ENCODE measurements at places on chromosomes 4 and X. TPM values are rescaled to one million over a fixed set of nuclear protein-coding genes. Genes with fewer than 3 reads are reported as not detected.
A peak's percentile ranks its signal among the peaks of the same experiment; 100 is the strongest.

- no peaks in the 10 kb centered on the region for H3K27me3 ChIP-seq
- peak; percentile 18 for DNase-seq
- H3K4me3 ChIP-seq: no peak overlapping the region
- H3K27ac ChIP-seq: peak overlapping the region; percentile 96
These were observed 10.5 kb downstream of the RASSF6 start for GRCh38 chr4:73609706-73610105.

- peak; percentile 25 for DNase-seq
- H3K27ac ChIP-seq: no peak overlapping the region
- no peaks in the 10 kb centered on the region for H3K4me1 ChIP-seq
- H3K36me3 ChIP-seq: no peaks in the 10 kb centered on the region
These were observed 23.3 kb upstream of the SCML2 start for GRCh38 chrX:18377796-18378195.

Gene NUDT6
- total RNA-seq: 5.3 TPM

- H3K36me3 ChIP-seq: no peaks in the 10 kb centered on the region
- no peaks in the 10 kb centered on the region for H3K27me3 ChIP-seq
- H3K27ac ChIP-seq: no peak overlapping the region
- DNase-seq: no peak
These were observed 259.8 kb downstream of the KCNIP4 start for GRCh38 chr4:21688596-21689265.

DNA sequence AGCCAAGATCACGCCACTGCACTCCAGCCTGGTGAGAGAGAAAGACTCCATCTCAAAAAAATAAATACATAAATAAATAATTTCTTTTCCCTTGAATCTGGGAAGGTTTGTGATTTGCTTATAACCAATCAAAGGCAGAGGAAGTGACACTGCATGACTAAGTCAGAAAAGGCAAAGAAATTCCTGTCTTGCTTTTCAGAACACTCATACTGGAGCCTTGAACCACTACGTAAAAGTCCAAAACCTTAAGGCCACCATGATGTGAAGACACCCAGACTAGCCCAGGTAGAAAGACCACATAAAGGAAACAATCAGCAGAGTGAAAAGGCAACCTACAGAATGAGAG lies 36.6 kb downstream of the TMEM156 start:
- H3K27me3 ChIP-seq: no peaks in the 10 kb centered on the region
- H3K4me3 ChIP-seq: no peak overlapping the region
- no peak for DNase-seq
- H3K36me3 ChIP-seq: no peaks in the 10 kb centered on the region
- H3K27ac ChIP-seq: no peak overlapping the region
- H3K4me1 ChIP-seq: no peaks in the 10 kb centered on the region

DNA sequence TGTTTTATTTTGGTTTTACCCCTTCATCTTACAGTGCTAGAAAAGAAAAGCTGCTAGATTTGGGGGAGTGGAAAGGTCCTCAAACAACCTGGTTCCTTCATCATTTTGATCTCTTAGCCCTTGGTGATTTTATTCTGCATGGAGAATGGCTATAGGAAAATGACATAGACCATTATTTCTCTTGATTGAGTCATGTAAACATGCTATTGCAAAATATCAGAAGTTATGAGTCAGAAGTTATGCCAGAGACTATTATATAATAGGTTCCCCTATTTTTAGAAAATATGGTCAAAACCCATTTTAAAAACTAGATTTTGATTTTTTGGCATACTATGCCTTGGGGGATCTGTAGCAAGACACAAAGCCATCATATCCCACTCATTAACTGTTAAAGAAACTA lies 83.7 kb upstream of the FAM9C start:
- H3K27me3 ChIP-seq: no peaks in the 10 kb centered on the region
- no peak overlapping the region for H3K27ac ChIP-seq
- no peaks in the 10 kb centered on the region for H3K36me3 ChIP-seq
- no peak for DNase-seq

Gene TECRL
- 0.10 TPM for total RNA-seq

Gene CLDN24
- not detected for total RNA-seq

GRCh38 chr4:34732176-34732950 lies 1512.0 kb downstream of the ARAP2 start:
- H3K27ac ChIP-seq: peak overlapping the region; percentile 83
- peaks cover 23% of the 10 kb centered on the region for H3K4me1 ChIP-seq
- no peak for DNase-seq
- H3K36me3 ChIP-seq: no peaks in the 10 kb centered on the region

Gene CXCL13
- 0.23 TPM for total RNA-seq

Gene NDUFC1
- total RNA-seq: 77.7 TPM

Gene XPNPEP2
- 21.9 TPM for total RNA-seq

- no peaks in the 10 kb centered on the region for H3K27me3 ChIP-seq
- peaks cover 15% of the 10 kb centered on the region for H3K4me1 ChIP-seq
- H3K27ac ChIP-seq: no peak overlapping the region
- DNase-seq: no peak
- H3K4me3 ChIP-seq: no peak overlapping the region
These were observed 55.8 kb upstream of the PITX2 start for GRCh38 chr4:110678517-110679227.

GRCh38 chrX:129714581-129714980 lies 24.2 kb upstream of the XPNPEP2 start:
- no peaks in the 10 kb centered on the region for H3K36me3 ChIP-seq
- DNase-seq: no peak
- no peak overlapping the region for H3K27ac ChIP-seq
- H3K4me1 ChIP-seq: no peaks in the 10 kb centered on the region

- DNase-seq: no peak
- H3K4me1 ChIP-seq: no peaks in the 10 kb centered on the region
- H3K4me3 ChIP-seq: no peak overlapping the region
- no peaks in the 10 kb centered on the region for H3K36me3 ChIP-seq
These were observed 75.3 kb downstream of the TMEM144 start for GRCh38 chr4:158285429-158286216.

GRCh38 chr4:119070301-119070700 lies 65.3 kb upstream of the MYOZ2 start:
- DNase-seq: no peak
- H3K36me3 ChIP-seq: no peaks in the 10 kb centered on the region
- peaks cover 16% of the 10 kb centered on the region for H3K4me1 ChIP-seq
- H3K27me3 ChIP-seq: no peaks in the 10 kb centered on the region
- no peak overlapping the region for H3K4me3 ChIP-seq
- no peak overlapping the region for H3K27ac ChIP-seq

GRCh38 chr4:8238515-8239053 lies 31.0 kb upstream of the HTRA3 start:
- H3K4me3 ChIP-seq: no peak overlapping the region
- peak; percentile 84 for DNase-seq
- peaks cover 17% of the 10 kb centered on the region for H3K4me1 ChIP-seq
- H3K27me3 ChIP-seq: no peaks in the 10 kb centered on the region

DNA sequence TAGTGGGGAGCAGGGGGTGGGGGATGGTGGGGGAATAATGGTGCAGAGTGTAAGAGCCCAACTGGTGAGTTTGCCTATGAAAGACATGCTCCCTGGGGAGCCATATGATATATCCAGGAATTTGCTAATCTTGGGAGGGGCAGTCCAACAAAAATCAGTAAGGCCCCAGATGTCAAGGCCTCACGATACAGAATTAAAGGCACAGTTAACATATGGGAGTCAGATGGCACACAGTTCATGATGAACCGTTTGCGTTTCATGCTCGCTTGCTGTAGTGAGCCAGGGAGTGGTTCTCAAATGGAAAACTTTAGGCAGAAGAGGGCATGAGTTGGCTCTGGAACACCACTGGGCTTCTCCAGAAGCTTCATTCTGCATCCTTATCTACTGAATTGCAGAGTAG lies 33.9 kb upstream of the VCX2 start:
- no peaks in the 10 kb centered on the region for H3K4me1 ChIP-seq
- no peak overlapping the region for H3K27ac ChIP-seq
- H3K36me3 ChIP-seq: no peaks in the 10 kb centered on the region
- no peak overlapping the region for H3K4me3 ChIP-seq
- DNase-seq: no peak

DNA sequence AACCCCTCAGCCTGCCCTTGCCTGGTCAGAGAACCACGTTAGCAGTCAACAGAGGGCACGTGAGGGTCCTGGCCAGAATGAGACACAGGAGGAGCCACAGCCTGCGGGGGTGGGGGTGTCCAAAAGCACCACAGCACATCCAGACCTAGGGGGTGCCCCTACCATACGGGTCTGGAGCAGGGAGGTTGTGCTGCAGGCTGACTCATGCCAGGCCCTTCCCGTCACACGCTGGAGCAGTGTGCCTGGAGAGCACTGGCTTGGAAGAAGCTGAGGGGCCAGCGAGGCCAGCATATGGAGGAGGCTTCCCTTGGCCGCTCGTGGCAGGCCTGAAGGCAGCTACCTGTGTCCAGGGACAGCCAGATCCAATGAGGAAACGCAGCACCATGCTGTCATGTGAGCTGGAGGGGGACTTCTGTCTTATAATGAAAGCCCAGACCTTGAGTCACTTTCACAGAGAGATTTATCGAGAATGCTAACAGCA lies 1.5 kb upstream of the IRAK1 start:
- no peak overlapping the region for H3K4me3 ChIP-seq
- no peaks in the 10 kb centered on the region for H3K27me3 ChIP-seq
- H3K27ac ChIP-seq: peak overlapping the region; percentile 91

DNA sequence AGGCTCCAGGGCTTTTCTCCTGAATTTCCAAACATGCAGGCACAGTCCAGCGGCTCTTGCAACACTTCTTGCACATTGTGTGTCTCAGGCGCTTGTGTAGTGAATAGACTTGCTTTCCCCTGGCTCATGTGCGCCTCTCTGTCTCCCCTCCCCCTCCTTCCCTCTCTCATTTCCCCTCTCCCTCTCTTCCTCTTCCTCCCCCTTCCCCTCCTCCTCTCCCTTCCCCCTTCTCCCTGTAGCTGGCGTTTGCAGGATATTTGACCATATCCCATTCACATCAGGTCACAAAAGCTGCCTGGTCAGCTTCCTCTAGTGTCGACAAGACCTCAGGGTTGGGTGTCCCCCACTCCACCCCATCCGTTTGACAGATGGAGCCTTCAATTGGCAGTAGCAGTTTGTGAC lies 2.4 kb downstream of the CHST7 start:
- peaks cover 3% of the 10 kb centered on the region for H3K27me3 ChIP-seq
- H3K36me3 ChIP-seq: no peaks in the 10 kb centered on the region
- DNase-seq: no peak
- no peak overlapping the region for H3K27ac ChIP-seq

Gene MAGEA10
- not detected for total RNA-seq

GRCh38 chr4:130576218-130576617 lies 1480.3 kb downstream of the C4orf33 start:
- H3K4me3 ChIP-seq: no peak overlapping the region
- DNase-seq: no peak
- no peaks in the 10 kb centered on the region for H3K27me3 ChIP-seq
- no peaks in the 10 kb centered on the region for H3K36me3 ChIP-seq
- no peak overlapping the region for H3K27ac ChIP-seq
- H3K4me1 ChIP-seq: no peaks in the 10 kb centered on the region

- H3K27ac ChIP-seq: no peak overlapping the region
- H3K4me1 ChIP-seq: no peaks in the 10 kb centered on the region
- H3K4me3 ChIP-seq: no peak overlapping the region
- H3K36me3 ChIP-seq: no peaks in the 10 kb centered on the region
These were observed 11.0 kb upstream of the SCD5 start for GRCh38 chr4:82809619-82810018.

DNA sequence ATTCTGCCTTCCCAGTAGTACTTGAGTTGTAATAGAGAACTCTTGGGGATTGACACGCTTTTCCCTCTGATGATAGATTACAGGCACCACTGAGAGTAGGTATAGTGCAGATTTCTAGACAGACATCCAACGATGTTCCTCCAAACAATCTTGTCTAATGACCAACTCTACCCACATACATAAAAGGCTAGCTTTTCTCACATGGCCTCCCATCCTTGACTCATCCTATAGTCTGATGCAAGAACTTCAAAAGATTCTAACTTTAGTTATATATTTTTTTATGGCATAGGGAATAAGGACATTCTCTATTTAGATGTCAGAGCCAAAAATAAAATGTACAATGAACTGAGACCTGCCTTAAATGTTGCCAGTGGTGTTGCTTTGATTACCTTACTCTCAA lies 60.9 kb downstream of the GLRA2 start:
- no peaks in the 10 kb centered on the region for H3K27me3 ChIP-seq
- no peak overlapping the region for H3K27ac ChIP-seq
- H3K36me3 ChIP-seq: no peaks in the 10 kb centered on the region

GRCh38 chrX:125953814-125954213 lies 212.3 kb downstream of the DCAF12L2 start:
- H3K27me3 ChIP-seq: no peaks in the 10 kb centered on the region
- DNase-seq: no peak
- H3K4me1 ChIP-seq: no peaks in the 10 kb centered on the region
- no peak overlapping the region for H3K4me3 ChIP-seq

DNA sequence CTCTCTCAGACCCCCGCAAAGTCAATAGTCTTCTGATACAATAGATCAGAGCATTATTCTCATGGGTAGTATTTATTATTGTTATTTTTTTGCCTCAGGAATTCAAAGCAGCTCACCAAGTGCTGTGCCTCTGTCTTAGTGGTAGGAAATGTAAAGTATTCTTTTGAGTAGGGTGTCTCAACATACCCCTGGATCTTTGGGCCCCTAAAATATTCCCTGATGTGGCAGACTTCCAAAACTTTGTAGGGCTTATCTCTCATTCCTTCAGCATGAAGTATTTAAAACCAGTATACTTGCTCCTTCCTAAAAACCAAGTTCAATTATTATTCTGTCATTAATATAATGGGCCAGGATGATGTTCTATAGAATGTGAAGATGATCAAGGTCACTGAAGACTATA lies 115.3 kb upstream of the ZNF827 start:
- H3K27ac ChIP-seq: no peak overlapping the region
- no peak for DNase-seq
- H3K27me3 ChIP-seq: no peaks in the 10 kb centered on the region
- H3K4me1 ChIP-seq: no peaks in the 10 kb centered on the region
- H3K36me3 ChIP-seq: no peaks in the 10 kb centered on the region
